Activated CD4-positive, alpha-beta T cell treated with anti-CD3 and anti-CD28 coated beads, Interleukin-2, amount 10 ng/mL, durations not matched to agents 24 days and 14 days (primary cell): ENCODE measurements at places on chromosomes 1 and 21. TPM values are rescaled to one million over a fixed set of nuclear protein-coding genes. Genes with fewer than 3 reads are reported as not detected.

The TNFRSF1B gene
- total RNA-seq = 145 TPM in 2 replicates

The C8B gene
- not detected in 2 replicates for total RNA-seq

DNA sequence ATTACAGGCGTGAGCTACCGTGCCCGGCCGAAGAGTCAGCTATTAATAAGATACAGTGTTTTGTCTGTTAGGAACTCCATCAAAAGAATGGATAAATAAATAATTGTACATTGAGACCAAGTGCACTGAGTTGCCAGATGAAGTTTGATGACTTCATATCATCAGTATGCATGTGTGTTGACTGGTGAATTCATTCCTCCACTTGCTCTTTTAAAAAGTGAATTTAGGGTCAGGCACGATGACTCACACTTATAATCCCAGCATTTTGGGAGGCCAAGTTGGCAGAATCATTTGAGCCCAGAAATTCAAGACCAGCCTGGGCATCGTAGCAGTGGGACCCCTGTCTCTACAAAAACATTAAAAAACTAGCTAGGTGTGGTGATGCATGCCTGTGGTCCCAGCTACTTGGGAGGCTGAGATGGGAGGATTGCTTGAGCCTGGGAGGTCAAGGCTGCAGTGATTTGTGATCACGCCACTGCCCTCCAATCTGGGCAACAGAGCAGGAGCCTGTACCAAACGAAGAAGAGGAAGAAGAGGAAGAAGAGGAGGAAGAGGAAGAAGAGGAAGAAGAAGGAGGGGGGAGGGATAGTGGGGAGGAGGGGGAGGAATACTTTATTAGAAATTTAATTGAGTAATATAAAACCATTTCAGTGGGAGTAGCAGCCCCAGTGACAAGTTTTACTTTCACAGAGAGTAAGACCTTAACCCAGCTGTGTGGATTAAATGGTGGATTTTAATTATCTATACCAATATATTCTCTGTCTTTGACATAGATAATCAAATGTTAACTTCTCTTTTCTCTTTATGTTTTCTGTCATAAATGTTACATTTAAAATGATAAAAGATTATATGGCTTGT lies 74.9 kb downstream of the CCDC18 start:
- no peak for DNase-seq

DNA sequence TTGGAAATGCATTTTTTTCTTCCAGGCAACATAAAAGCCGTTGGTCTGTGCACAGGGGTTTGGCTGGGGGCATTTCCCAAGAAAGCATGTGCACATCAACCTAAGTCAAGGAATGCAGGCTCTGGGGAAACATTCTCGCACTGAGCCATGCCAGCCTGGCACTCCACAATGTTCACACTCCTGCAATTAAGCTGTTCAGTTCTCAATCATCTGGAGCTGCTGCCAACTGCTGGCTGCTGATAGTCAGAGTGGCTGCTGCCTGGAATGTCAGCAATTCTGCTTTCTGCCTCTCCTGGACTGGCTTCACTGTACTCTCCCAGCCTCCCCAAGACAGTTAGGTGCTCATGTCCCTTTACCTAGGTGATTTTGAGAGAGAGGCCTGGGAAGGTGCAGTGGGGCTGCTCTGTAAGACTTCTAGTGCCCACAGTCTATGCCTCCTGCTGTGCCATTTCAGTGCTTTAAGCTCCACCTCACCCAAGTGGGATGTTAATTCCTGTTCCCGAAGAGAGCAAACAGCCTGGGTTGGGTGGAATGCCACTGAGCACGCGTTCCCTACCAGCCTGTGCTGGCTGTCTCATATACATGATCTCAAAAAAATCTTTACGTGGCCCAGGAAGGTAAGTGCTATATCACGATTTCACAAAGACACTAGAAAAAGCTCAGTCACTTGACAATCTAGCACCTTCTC lies 131.7 kb downstream of the BRINP2 start:
- DNase-seq = no peak

GRCh38 chr1:24775916-24776315 lies 30.7 kb downstream of the CLIC4 start:
- DNase-seq = no peak
